ENCODE measurements at places on chromosomes 1 and 21. TPM values are rescaled to one million over a fixed set of nuclear protein-coding genes. Genes with fewer than 3 reads are reported as not detected.

The TMEM269 gene
- total RNA-seq = not detected

The ADAMTS5 gene
- total RNA-seq = 1.1 TPM

The MECR gene
- 20.3 TPM for total RNA-seq

The RNU1-2 gene
- total RNA-seq = under 0.01 TPM

The KRTAP22-2 gene
- not detected for total RNA-seq

The IRF6 gene
- total RNA-seq = 2.9 TPM

Data from IMR-90 (cell line).